ENCODE measurements at places on chromosomes 5 and 9. TPM values are rescaled to one million over a fixed set of nuclear protein-coding genes. Genes with fewer than 3 reads are reported as not detected.

Gene ST8SIA4
- total RNA-seq = 0.45 TPM

Gene FBXL7
- total RNA-seq = 1.2 TPM

Gene DMRT2
- not detected for total RNA-seq

Gene SPINK7
- total RNA-seq = not detected

Gene BARHL1
- not detected for total RNA-seq

Gene ENTPD2
- total RNA-seq = 3.1 TPM

Gene C5orf15
- 46.1 TPM for total RNA-seq

Gene SEMA6A
- total RNA-seq = 0.15 TPM

Gene C5orf58
- total RNA-seq = not detected

Gene LRRC19
- not detected for total RNA-seq

Gene KIF12
- 2.3 TPM for total RNA-seq

Gene MED22
- 29.6 TPM for total RNA-seq

Gene PCDHA1
- total RNA-seq = 0.08 TPM

Gene TLX3
- total RNA-seq = not detected

Gene PRRT1B
- not detected for total RNA-seq

Gene MEGF9
- 17.3 TPM for total RNA-seq

Gene FOXD1
- 15.8 TPM for total RNA-seq
